Naive B cell (primary cell): ENCODE measurements at places on chromosomes 4 and X. TPM values are rescaled to one million over a fixed set of nuclear protein-coding genes. Genes with fewer than 3 reads are reported as not detected.

The RASL11B gene
- 1.6 TPM for polyA plus RNA-seq

The TLR2 gene
- polyA plus RNA-seq: 2.1 TPM

The MAGEA8 gene
- not detected for polyA plus RNA-seq

The MTMR8 gene
- 3.0 TPM for polyA plus RNA-seq

The TRIML2 gene
- polyA plus RNA-seq: not detected

GRCh38 chrX:73668779-73669178 is 105.8 kb downstream of the CHIC1 start:
- H3K27me3 ChIP-seq: no peaks in the 10 kb centered on the region
- DNase-seq: no peak
- H3K36me3 ChIP-seq: peaks cover 13% of the 10 kb centered on the region

DNA sequence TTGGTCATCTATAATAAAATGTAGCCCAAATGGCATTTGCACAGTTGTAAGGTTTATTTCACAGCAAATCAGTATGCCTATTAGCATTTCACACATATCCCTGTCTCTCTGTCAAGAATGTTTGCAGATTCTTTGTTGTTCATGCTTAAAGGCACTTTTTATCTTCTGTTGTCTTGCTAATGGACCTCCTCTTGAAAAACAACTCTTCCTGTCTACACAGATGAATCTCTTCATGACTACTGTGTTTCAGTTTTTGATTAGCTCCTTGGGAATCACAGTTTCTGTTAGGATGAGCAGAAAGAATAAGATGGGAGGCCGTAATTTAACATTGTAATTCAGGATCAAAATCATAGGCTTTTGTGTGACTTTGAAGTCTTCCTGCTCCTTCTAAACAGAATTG is 35.5 kb upstream of the SLC4A4 start:
- no peak overlapping the region for H3K4me3 ChIP-seq
- H3K36me3 ChIP-seq: no peaks in the 10 kb centered on the region
- H3K4me1 ChIP-seq: no peaks in the 10 kb centered on the region
- H3K27me3 ChIP-seq: peaks cover 3% of the 10 kb centered on the region

DNA sequence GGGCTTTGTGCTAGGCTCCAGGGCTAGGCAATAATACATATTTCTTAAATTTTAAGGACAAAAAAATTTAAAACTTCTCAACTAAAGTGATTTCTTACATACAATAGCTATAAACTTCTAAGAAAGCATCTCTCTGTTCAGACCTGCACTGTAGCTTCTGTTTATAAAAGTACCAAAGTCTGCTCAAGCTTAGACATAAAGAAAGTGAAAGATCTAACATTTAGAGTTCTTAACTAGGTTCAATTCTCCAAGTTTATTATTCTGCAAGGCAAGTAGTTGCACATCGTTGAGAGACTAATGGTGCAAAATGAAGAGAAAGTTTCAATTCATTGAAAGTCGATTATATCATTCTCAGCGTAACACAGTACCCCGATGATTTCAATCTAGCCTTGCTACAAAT is 857.4 kb upstream of the HTR2C start:
- peaks cover 5% of the 10 kb centered on the region for H3K36me3 ChIP-seq
- DNase-seq: no peak
- H3K27me3 ChIP-seq: no peaks in the 10 kb centered on the region
- H3K4me1 ChIP-seq: peaks cover 7% of the 10 kb centered on the region
- H3K4me3 ChIP-seq: no peak overlapping the region

GRCh38 chr4:40617872-40618271 is 11.8 kb downstream of the RBM47 start:
- H3K4me1 ChIP-seq: peaks cover 14% of the 10 kb centered on the region
- H3K4me3 ChIP-seq: no peak overlapping the region
- H3K36me3 ChIP-seq: peaks cover 7% of the 10 kb centered on the region
- DNase-seq: no peak

DNA sequence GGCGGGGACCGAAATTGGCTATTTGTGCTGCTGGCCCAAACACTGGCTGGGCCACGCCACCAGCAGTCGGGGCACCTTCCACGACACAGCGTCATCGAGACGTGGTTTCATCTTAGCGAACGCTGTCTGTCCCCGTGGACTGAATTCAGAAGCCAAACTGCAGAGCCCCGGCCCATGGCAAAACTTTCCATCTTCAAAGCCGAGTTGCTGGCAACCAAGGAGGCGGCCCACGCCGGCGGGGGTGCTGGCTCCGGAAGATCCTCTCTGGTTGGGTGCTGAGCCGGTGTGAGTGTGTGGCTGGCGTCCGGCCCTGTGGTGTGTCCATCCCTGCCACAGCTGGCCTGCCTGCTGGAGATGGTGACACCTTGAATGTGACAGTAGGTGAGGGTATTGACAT is 96.6 kb upstream of the ADRA2C start:
- H3K4me1 ChIP-seq: peaks cover 6% of the 10 kb centered on the region
- no peak overlapping the region for H3K27ac ChIP-seq
- H3K36me3 ChIP-seq: peaks cover 15% of the 10 kb centered on the region
- no peak overlapping the region for H3K4me3 ChIP-seq

- DNase-seq: no peak
- no peaks in the 10 kb centered on the region for H3K4me1 ChIP-seq
- H3K4me3 ChIP-seq: no peak overlapping the region
Measured at GRCh38 chr4:188195389-188195985, 56.2 kb downstream of the TRIML1 start.

- H3K27me3 ChIP-seq: no peaks in the 10 kb centered on the region
- no peak for DNase-seq
- no peak overlapping the region for H3K27ac ChIP-seq
- H3K36me3 ChIP-seq: no peaks in the 10 kb centered on the region
- H3K4me1 ChIP-seq: peaks cover 12% of the 10 kb centered on the region
Measured at GRCh38 chr4:15675356-15675755, 6.3 kb upstream of the FAM200B start.

- H3K36me3 ChIP-seq: no peaks in the 10 kb centered on the region
- H3K4me3 ChIP-seq: no peak overlapping the region
- no peaks in the 10 kb centered on the region for H3K4me1 ChIP-seq
- no peaks in the 10 kb centered on the region for H3K27me3 ChIP-seq
- no peak for DNase-seq
- no peak overlapping the region for H3K27ac ChIP-seq
Measured at GRCh38 chr4:66574145-66574978, 904.1 kb upstream of the EPHA5 start.

DNA sequence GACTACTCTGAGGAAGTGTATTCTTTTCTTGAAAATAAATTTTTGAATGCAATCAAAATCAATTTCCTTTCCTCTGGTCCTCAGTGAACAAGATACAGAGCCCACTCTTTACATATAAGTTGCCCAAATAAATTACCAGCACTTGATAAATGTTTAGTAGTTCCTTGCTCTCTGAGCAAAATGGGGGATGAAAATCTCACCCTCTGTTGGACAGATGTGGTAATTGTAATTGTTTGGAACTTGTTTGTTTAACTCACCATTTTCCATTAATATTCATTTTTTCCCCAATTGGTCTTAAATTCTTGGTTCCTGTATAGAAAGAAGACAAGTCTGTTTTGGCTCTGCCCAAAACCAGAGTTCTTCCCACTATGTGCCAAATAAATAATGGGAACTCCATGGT is 146.3 kb downstream of the LDB2 start:
- DNase-seq: no peak
- H3K27ac ChIP-seq: no peak overlapping the region
- H3K4me3 ChIP-seq: no peak overlapping the region
- H3K27me3 ChIP-seq: no peaks in the 10 kb centered on the region
- H3K4me1 ChIP-seq: no peaks in the 10 kb centered on the region

GRCh38 chr4:174739576-174739975 is 89.5 kb downstream of the GLRA3 start:
- no peak overlapping the region for H3K4me3 ChIP-seq
- no peaks in the 10 kb centered on the region for H3K27me3 ChIP-seq
- H3K27ac ChIP-seq: no peak overlapping the region
- H3K36me3 ChIP-seq: no peaks in the 10 kb centered on the region
- no peaks in the 10 kb centered on the region for H3K4me1 ChIP-seq

- H3K27me3 ChIP-seq: no peaks in the 10 kb centered on the region
- H3K4me1 ChIP-seq: no peaks in the 10 kb centered on the region
- H3K27ac ChIP-seq: no peak overlapping the region
- H3K4me3 ChIP-seq: no peak overlapping the region
Measured at GRCh38 chr4:139492429-139492828, 38.5 kb downstream of the RAB33B start.

DNA sequence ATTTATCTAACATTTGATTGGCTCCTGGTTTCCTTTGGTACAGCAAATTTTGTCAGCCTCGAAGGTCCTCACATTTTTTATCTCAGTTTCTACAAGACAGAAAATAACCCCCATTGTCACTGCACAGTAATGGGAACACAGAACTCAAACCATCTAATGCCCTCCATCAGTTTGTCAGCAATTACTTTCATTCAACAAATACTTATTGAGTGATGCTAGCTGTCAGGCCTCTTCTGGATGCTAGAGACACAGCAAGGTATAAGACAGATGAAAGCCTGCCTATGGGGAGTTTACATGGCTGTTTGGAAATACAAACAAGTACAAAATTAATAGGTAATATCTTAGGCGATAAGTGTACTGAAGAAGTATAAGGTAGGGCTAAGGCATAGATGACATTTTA is 5.0 kb upstream of the HTN3 start:
- H3K4me1 ChIP-seq: no peaks in the 10 kb centered on the region
- no peak overlapping the region for H3K4me3 ChIP-seq
- H3K36me3 ChIP-seq: no peaks in the 10 kb centered on the region
- no peak overlapping the region for H3K27ac ChIP-seq
- no peaks in the 10 kb centered on the region for H3K27me3 ChIP-seq

GRCh38 chr4:69773484-69773883 is 13.1 kb upstream of the SULT1B1 start:
- H3K27ac ChIP-seq: no peak overlapping the region
- no peaks in the 10 kb centered on the region for H3K27me3 ChIP-seq
- DNase-seq: no peak
- H3K4me1 ChIP-seq: no peaks in the 10 kb centered on the region
- H3K4me3 ChIP-seq: no peak overlapping the region
- no peaks in the 10 kb centered on the region for H3K36me3 ChIP-seq

DNA sequence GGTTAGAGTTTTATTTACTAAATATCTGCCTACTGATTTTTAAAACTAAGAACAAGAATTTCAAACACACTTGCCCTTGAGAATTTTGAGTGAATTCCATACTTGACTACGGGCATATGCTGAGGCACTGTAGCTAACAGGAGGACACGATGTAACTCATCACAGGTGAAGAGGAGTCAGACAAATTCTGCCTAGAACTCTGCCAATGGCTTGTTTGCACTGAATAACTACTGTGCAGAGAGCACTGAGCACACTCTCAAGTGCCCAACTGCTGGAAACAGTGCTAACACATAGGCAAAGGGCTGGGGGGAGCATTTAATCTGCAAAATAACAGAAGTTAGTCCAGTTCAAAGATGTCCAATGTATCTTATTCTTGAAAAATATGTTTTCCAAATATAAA is 104.4 kb downstream of the WDFY3 start:
- peaks cover 6% of the 10 kb centered on the region for H3K27me3 ChIP-seq
- no peaks in the 10 kb centered on the region for H3K36me3 ChIP-seq
- no peaks in the 10 kb centered on the region for H3K4me1 ChIP-seq
- H3K4me3 ChIP-seq: no peak overlapping the region
- no peak overlapping the region for H3K27ac ChIP-seq

- no peak overlapping the region for H3K27ac ChIP-seq
- no peaks in the 10 kb centered on the region for H3K4me1 ChIP-seq
- peaks cover 46% of the 10 kb centered on the region for H3K36me3 ChIP-seq
- no peaks in the 10 kb centered on the region for H3K27me3 ChIP-seq
Measured at GRCh38 chr4:122259849-122260248, 107.7 kb downstream of the BLTP1 start.

- peaks cover 38% of the 10 kb centered on the region for H3K27me3 ChIP-seq
- DNase-seq: no peak
- H3K4me3 ChIP-seq: no peak overlapping the region
Measured at GRCh38 chrX:50697691-50698090, 116.3 kb downstream of the SHROOM4 start.

- no peak overlapping the region for H3K4me3 ChIP-seq
- H3K27me3 ChIP-seq: peaks cover 4% of the 10 kb centered on the region
- H3K27ac ChIP-seq: no peak overlapping the region
- no peaks in the 10 kb centered on the region for H3K4me1 ChIP-seq
Measured at GRCh38 chr4:148787831-148788477, 345.7 kb upstream of the NR3C2 start.

GRCh38 chr4:140935254-140935653 is 179.1 kb upstream of the TBC1D9 start:
- H3K4me3 ChIP-seq: no peak overlapping the region
- peaks cover 12% of the 10 kb centered on the region for H3K27me3 ChIP-seq
- no peak for DNase-seq
- H3K36me3 ChIP-seq: no peaks in the 10 kb centered on the region
- H3K27ac ChIP-seq: no peak overlapping the region

DNA sequence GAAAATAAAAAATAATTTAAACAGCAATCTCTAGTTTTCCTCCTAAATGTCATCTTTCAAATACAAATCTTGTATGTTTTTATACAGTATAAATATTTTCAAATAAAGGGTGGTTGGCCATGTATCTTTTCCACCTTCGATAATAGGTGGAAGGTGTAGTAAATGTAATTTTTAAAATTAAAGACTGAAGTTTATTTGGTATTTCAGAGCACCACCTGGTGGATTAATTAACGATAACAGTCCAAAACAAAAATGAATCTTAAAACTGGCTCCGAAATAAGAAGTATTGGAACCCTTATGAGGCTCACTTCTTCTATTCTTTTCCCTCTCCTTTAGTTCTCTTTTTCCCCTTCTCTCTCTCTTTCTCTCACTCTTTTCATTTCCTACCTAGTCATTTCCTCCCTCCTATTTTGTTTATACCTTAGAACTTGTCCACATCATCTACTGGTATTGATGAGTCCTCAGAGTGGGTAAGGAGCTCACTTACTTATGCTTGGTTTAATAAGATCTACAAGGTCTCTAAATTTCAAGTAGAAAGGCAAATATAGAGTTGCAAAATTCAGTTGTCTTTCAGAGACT is 82.9 kb upstream of the EXOC1L start:
- no peaks in the 10 kb centered on the region for H3K36me3 ChIP-seq
- no peak for DNase-seq
- H3K27me3 ChIP-seq: peaks cover 14% of the 10 kb centered on the region
- no peak overlapping the region for H3K4me3 ChIP-seq
- H3K4me1 ChIP-seq: no peaks in the 10 kb centered on the region

DNA sequence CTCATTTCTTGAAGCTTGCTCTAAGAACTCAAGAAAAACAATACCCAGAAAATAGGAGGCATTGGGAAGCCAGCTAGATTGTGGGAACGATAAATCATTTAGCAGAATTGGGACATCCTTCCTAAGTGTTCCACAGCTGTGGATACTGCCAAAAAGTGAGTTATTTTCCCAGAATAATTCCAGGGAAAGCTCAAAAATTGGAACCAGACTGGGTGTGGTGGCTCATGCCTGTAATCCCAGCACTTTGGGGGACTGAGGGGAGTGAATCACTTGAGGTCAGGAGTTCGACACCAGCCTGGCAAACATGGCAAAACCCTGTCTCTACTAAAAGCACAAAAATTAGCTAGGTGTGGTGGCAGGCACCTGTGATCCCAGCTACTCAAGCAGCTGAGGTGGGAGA is 68.2 kb upstream of the GK2 start:
- H3K27ac ChIP-seq: no peak overlapping the region
- H3K4me3 ChIP-seq: no peak overlapping the region
- DNase-seq: no peak
- no peaks in the 10 kb centered on the region for H3K36me3 ChIP-seq
- H3K27me3 ChIP-seq: no peaks in the 10 kb centered on the region
